HAP-1 (cell line): ENCODE measurements at places on chromosomes 12 and 14.

DNA sequence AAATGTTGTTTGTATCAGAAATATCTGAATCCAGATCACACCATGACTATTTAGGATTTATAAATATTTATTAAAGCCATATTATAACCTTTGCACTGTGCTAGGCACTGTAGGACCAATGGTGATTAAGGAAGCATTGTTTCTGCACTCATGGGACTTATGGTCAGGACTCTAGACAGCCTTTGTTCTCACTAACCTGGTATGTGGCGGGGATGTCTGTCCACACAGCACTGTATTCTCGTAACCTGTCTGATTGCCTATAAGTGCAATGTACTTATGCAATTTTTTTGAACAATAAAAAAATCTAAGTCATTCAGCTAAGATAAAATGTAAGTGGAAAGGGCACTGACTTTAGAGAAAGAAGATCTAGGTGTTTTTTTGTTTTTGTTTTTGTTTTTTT lies 6.7 kb upstream of the SSPN start:
- no peak for DNase-seq

GRCh38 chr12:52053536-52054209 lies 2.4 kb downstream of the NR4A1 start:
- no peak for DNase-seq

GRCh38 chr12:72390146-72390545 lies 118.0 kb downstream of the TRHDE start:
- no peak for DNase-seq

DNA sequence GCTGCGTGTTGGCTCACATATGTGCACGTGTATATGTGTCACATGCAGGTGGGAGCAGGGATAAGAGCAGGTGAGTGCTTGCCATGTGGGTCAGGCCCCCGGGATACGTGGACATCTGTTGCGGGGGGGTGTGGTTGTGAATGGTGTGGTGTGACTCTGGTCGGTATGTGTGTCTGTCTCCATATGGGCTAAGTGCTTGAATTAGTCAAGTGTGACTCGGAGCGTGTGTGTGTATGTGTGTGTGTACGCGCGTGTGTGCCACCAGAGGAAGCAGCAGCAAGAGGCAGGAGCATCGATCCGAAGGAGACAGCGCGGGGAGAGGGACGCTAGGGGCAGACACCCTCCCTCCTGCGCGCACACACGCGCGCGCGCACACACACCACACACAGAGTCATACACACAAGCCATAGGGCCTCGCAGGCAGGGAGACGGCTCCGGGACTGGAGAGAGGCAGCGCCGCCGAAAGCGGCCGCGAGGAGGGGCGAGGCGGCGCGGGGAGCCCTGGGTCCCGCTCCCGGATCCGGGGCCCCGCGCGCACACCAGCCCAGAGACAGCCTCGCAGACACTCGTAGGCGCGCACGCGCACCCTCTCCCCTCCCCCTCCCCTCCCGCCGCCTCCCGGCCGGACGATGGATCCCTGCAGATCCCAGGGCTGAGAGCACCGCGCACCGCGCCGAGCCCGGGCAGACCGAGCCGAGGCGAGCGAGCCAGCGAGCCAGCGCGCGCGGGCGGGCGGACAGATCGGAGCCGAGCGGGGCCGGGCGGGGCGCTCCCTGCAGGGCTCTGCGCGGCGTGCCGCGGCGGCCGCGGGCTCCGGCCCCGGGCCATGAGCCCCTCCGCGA lies at the start of gene ASIC1:
TSS of gene ASIC1 (plus strand) at position 597 of the 842 bp plus-strand sequence. CDS start 1,171 bp downstream, outside the sequence.
- peak; percentile 41 for DNase-seq

- DNase-seq: no peak
Measured at GRCh38 chr12:76622915-76623314, 63.3 kb upstream of the OSBPL8 start.

- DNase-seq: no peak
Measured at GRCh38 chr12:464484-465267, 4.9 kb downstream of the B4GALNT3 start.

- peak; percentile 22 for DNase-seq
Measured at GRCh38 chr14:61475316-61475715, 153.9 kb downstream of the PRKCH start.

DNA sequence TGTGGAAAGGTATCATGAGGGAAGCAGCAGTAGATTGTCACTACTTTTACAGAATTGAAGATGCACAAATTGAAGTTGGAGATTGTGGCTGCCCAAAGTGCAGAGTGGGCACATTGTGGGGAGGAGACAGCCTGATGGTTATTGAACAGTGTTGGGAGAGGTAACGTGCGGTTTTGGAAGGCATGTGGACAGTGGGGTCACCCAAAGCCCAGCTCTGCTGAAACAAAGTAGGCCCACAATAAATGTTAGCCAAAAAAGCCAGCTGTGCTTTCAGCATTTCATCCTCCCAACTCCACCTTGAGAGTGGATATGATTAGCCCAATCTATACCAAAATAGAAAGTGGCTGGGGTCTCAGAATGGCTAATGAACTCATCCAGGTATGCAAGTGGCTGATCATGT lies 96.7 kb downstream of the TMX1 start:
- no peak for DNase-seq

- DNase-seq: no peak
Measured at GRCh38 chr14:62604524-62604923, 440.7 kb downstream of the KCNH5 start.

DNA sequence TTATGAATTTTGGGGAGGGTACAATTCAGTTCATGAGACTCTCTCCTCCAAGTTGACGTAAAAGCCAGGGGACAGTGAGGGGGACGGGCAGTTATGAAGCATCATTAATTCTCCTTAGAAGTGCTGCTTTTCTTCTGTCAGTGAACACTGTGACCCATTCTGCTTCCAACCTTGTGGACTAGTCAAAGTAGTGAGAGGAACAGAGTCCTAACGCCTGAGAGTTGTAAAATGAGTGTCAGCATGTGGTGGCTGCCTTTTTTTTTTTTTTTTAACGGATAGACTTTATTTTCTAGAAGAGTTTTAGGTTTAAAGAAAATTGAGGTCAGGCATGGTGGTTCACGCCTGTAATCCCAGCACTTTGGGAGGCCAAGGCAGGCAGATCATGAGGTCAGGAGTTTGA lies 15.5 kb downstream of the RESF1 start:
- no peak for DNase-seq

DNA sequence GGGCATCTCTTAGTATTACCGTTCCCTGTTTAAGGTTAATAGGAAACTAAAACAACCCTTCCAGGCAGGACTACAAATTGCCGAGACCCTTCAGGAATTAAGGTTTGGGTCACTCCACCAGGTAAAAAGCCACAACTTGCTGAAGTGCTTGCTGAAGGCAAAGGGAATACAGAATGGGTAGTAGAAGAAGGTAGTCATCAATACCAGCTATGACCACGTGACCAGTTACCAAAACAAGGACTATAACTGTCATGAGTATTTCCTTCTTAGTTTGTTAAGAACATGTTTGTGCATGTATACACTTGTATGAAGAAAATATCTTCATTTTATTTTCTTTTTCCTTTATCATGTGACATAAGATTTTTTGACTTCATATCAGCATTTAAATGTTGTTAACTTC lies 578.7 kb upstream of the FBXO33 start:
- no peak for DNase-seq

DNA sequence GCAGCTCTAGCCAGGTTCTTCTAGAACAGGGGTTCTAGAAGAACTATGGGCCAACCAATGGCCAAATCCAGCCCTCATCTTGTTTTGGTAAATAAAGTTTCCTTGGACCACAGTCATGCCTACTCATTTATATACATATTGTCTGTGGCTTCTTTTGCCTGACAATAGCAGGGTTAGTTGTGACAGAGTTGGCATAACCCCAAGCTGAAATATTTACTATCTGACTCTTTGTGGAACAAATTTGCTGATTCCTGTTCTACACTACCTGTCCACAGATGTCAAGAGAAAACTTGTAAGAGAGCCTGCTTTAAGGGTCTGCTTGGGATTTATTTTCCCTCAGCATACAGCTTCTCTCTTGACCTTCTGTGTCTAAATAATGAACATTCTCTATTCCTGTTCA lies 289.0 kb downstream of the KSR2 start:
- no peak for DNase-seq

- DNase-seq: no peak
Measured at GRCh38 chr12:78371284-78371683, 493.3 kb upstream of the SYT1 start.

- DNase-seq: peak; percentile 62
Measured at GRCh38 chr12:105554223-105554678, 223.8 kb downstream of the C12orf75 start.

DNA sequence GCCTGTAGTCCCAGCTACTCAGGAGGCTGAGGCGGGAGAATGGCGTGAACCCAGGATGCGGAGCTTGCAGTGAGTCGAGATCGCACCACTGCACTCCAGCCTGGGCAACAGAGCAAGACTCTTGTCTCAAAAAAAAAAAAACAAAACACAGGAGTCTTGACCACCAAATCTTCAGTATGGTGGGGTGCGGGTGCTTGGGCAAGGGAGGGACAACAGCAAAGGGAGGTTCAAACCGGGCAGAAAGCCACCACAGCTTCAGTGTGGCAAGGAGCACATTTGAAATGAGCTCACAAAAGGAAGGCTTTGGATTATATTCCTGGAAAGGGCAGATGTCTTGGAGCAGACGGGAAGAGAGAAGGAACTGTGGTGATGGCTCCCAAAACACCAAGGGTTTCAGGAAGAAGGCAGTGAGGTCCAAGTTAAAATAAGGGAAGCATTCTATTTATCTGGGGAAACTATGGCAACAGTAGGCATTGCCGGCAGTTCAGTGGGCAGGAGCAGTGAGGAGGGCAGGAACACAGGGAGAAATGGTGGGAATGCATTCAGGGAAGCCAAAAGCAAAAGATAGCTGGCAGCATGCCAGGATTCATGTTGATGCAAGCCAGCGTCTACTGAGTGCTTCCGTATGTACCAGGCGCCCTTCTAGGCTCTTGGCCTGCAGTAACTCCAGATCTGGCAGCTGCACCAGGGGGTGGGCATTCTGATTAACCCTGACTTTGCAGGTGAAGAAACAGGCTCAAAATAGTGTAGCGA lies 51.0 kb upstream of the SRSF5 start:
- DNase-seq: no peak

DNA sequence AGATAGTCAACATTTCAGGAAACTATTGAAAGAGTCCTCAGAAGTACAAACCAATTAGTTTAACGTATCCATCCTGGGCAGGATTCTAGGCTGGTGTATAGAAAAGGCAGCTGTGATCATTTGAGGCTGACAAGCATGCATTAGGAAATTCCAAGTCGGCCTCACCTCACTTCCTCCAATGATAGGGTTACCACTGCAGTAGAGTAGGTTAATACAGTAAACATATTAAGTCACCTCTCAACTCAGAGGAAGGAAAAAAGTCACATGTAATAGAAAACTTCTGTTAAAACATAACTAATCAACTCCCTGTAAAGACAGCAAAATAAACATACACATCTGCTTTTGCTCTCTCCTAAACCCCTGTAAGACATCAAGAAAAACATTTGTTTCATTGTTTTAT lies 33.5 kb downstream of the MED13L start:
- no peak for DNase-seq

- no peak for DNase-seq
Measured at GRCh38 chr14:34853041-34853440, 22.1 kb downstream of the BAZ1A start.

DNA sequence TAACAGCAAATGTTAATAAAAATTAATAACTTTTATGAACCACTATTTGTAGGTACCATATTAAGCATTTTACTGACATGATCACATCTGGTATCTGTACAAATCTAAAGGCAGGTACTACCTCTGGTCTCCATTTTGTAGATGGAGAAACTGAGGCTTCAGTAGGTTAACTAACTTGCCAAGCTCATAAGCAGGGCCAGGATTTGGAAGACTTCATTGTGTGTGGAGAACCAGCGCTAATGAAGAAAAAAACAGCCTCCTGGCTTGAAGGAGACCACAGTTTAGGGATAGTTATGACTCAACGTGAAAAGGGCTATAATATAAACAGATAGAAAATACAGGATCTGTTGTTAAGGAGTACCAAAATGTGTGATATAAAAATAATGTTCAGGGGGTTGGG lies 1.0 kb downstream of the NUP37 start:
- no peak for DNase-seq

DNA sequence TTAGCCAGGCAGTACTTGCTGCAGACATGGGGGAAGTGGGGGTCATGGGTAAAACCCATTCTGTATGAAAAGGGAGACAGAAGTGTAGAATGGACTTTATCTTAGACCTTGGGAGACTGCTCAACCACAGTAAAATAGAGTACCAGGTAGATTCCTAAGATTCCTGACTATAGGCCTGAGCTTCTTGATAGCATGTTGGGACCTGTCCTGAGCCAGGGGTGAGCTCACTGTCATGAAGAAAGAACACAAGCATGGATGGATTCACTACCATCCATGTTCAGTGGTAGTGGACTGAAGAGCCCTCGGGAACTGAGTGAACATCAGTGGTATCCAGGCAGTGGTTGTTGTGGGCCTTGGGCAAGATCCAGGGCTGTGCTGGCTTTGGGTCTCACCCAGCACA lies 1003.8 kb downstream of the TMTC2 start:
- DNase-seq: no peak

DNA sequence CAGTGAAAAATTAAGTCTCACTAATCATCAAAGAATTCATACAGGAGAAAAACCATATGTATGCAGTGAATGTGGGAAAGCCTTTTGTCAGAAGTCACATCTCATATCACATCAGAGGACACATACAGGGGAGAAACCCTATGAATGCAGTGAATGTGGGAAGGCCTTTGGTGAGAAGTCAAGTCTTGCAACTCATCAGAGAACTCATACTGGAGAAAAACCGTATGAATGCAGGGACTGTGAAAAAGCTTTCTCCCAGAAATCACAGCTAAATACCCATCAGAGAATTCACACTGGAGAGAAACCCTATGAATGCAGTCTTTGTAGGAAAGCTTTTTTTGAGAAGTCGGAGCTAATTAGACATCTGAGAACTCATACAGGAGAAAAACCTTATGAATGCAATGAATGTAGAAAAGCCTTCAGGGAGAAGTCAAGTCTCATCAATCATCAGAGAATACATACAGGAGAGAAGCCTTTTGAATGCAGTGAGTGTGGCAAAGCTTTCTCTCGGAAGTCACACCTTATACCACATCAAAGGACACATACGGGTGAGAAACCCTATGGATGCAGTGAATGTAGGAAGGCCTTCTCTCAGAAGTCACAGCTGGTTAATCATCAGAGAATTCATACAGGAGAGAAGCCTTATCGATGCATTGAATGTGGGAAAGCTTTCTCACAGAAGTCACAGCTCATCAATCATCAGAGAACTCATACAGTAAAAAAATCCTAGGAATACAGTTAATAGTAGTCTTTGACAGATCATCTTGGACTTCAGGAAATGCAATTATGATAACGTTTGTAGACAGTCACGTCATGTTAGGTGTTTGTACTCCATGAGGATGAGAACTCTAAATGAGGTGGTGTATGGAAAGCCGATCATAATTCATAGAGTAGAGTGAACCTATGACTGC lies 21.1 kb downstream of the ZNF84 start:
- no peak for DNase-seq
